CD4-positive, alpha-beta T cell treated with Interleukin-1 beta for 1 hour (primary cell): ENCODE measurements at places on chromosomes 2 and 18.

DNA sequence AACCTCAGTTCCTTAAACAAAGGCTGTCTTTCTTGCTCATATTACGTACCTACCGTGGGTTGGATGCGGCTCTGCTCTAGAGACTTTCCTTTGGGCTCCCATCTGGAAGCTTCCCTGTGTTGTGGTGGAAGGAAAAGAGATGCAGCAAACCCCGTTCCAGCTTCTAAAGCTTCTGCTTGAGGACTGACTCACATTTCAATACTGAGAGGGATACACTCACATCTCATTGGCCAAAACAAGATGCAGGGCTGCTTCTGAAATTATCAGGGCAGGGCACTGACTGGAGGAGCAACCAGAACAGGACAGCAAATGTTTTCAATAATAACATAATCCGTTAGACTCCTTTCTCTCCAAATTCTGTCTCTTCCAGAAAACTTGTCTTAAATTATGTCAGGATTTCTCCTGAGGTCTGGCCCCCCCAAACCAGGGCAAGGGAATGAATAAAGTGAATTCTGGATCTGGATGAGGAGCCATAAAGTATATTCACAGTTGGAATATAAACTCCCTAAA, 4.5 kb upstream of the MYO5B start:
- DNase-seq: no peak

DNA sequence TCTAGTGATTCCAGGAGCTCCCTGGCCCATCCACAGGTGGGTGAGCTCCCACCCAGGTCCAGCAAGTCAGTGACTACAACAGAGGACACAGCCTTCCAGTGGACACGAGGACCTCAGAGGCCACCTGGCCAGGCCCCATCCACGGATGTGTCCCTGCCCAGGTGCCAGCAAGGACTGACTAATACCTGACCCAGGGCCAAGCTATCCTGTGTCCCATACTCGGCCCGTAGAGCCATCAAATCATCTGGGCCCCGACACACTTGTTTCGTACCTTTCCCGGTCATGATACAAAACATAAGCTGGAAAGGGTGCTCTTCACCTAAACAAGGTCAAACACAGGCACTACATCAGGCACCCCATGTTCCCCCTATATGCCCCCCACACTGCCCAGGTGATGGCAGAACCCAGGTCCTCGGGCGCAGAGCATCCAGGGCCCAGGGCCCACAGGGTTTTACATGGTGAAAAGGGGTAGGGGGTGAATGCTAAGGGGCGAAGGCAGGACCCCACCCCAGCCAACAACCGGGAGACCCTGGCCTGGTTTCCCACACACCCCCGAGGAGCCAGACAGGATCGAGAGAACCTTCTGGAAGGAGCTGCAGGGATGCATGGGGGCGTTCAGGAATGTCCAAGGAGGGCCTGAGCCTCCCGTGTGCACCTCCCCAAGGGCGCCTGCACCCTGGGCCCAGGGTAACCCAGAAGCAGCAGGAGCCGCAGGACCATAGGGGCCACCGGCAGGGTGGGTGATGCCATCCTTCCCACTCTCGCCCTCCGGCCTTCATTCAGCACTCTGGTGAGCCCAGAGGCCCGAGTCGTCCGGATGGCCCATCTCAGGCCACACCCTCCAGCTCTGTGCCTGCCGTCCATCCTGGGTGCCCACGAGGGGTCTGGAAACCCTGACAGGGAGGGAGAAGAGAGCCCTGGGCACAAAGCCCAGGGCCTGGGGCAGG, 94.3 kb downstream of the HDAC4 start:
- no peak for DNase-seq

- DNase-seq: no peak
Observed at GRCh38 chr2:175804122-175804521, 197.9 kb downstream of the LNPK start.

DNA sequence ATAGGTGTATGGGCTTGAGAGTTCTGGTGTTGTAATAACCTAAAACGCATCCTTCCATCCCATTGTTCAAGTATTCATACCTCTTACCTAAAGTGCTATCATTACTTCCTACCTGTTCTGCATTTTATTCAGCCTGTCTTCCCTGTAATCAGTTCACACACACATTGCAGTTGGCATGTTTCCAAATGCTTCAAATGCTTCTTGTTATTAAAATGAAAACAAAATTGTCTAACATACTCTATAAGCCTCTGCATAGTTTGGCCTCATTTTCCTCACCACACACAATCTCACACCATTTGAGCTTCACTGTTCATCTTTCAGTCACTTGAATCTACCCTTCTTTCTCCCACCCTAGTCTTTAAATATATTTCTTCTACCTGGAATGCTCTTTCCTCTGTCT, 1178.2 kb upstream of the NRXN1 start:
- DNase-seq: no peak

DNA sequence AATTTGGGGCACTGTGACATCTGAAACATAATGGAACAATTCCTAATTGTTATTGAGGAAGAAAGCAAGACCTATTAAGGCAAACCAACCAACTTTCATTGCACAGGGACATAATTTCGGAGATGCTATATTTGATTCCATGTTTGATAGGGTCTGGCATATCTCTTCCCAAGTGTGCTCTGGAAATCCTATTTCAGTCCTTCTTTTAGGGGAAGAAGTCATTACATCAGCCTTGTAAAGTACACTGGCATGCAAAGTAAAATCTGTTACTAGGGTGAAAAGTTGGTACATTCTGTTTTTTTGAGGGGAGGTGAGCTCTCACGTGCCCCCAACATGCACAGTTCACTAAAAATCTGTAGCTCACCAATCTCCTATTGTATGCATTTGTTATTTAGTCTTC, 172.4 kb downstream of the SLC8A1 start:
- no peak for DNase-seq

- no peak for DNase-seq
Observed at GRCh38 chr2:222797261-222797660, 63.6 kb upstream of the ACSL3 start.

- DNase-seq: no peak
Observed at GRCh38 chr2:158926478-158926948, 41.9 kb upstream of the TANC1 start.

DNA sequence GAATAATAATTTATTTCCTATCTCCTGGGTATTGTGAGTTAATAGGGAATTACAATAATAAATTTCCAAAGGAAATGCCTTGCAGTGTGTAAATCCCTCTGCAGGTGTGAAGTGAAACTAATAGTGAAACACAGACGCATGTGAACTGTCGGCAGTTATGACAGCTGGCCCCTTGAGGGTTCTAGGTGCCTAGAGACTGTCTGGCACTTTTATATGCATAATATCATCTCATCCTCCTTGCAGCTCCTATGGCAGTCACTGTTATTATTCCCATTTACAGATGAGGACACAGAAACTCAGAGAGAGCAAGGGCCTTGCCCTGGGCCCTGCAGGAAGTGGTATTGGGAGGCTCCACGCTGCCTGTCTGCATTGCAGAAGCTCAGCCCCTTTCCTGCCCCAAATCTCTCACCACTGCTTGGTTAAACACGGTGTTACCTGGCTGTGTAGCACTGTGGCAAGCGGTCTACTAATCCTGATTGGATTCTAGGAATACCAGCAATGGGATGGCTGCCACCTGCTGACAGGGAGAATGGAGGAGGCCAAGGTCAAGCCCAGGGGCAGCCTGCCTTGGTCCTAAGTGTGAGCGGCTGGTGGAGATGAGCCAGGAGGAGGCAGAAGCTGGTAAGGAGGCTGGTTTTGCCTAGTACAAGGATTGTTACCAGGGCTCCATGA, 32.8 kb upstream of the ACKR3 start:
- DNase-seq: peak; percentile 53

GRCh38 chr2:55239656-55240222, 7.3 kb downstream of the RPS27A start:
- no peak for DNase-seq

- DNase-seq: no peak
Observed at GRCh38 chr18:51157215-51157614, 40.3 kb downstream of the MEX3C start.

DNA sequence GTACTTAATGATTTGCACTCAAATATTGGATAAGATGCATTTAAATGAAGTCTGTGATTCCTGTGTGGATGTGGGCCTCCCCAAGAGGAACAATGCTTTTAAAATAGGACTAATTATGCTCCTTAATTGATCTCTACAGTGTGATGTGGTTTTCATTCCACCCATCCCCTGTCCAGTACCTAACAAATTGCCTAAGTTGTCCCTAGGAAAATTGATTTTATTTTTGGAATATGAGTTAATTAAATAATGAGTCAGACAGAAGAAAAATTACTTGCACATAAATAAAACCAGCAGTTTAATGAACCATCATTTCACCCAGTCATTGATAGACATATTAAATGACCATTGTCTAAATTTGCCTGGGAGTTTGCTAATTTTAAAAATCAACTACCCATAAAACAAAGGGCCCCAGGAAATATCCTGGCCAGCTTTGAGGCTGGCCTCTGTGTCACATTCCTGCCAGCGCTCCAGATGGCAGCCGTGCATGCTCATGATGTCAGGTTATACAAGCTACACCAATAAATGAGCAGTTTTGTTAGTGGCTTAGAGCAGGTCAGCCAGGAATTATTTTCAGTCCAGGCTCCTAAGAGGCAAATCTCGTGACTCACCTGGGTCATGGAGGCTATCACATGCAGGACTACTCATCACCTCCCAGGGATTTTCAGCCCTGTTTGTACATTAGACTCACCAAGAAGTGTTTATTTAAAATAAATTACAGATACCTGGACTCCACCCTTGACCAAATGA, 31.9 kb downstream of the ABHD3 start:
- no peak for DNase-seq

DNA sequence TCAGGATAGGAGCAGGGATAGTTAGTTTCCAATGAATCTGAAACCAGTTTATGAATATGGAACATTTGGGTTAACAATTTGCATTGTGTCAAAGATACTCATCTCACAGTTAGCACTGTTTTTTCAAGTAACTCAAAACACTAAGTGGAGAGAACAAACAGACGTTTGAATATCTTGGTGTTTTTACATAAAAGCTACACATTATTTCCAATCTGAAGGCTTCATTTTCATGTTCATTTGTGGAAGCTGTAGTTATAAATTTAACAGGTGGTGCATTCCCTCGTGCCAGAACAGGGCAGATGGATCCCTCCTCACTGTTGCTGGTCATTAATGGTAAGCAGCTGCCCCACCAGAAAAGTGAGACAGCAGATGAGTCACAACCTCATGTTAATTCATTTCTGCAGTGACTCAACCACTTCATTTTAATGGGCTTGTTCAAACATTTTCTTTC, 286.9 kb downstream of the TMX3 start:
- no peak for DNase-seq

- no peak for DNase-seq
Observed at GRCh38 chr18:38557006-38557405, 991.4 kb upstream of the CELF4 start.

DNA sequence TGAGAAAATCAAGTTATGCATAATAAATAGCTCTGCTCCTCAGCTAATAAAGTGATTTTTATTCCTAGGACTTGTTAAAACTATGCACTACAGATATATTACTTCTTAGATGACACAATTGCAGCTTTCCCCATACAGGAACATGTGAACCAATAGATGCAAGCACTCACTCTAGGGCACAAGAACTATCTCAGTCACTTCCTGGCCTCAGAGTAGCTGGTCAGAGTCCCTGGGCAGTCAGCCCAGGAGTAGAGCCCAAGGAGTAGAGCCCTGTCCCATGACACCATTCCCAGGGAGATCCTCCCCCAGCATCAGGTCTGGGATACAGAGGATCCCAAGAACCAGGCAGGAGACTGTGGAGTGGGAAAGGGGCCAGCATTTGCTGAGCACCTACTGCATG, 2.7 kb downstream of the TNS1 start:
- DNase-seq: no peak

GRCh38 chr18:6951336-6952090, 166.1 kb downstream of the LAMA1 start:
- DNase-seq: no peak

GRCh38 chr2:168593713-168594112, 137.6 kb downstream of the CERS6 start:
- no peak for DNase-seq

DNA sequence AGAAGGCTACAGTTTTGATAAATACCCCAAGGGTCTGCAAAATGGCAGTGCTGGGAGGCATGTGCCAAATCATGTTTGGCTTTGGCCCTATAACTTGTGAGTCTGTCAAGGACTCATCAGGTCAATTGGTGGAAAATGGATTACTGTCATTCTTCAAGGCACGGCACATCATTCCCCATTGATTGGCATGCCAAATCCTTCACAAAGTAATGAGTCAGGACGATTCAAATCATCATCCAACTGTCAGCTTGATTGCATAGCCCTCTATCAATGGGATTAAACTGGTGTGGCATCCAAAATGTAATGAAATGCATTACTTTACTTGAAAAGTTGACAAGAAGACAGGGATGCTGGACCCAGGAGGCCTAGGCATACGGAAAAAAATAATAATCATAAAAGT, 441.6 kb upstream of the PIK3C3 start:
- DNase-seq: no peak

- DNase-seq: peak; percentile 6
Observed at GRCh38 chr2:58569475-58570185, 328.5 kb upstream of the FANCL start.

GRCh38 chr2:202307690-202308089, 42.1 kb downstream of the NOP58 start:
- DNase-seq: no peak

- DNase-seq: no peak
Observed at GRCh38 chr2:232231554-232231953, 147.0 kb upstream of the ALPP start.

GRCh38 chr2:7987992-7988391, 693.9 kb upstream of the ID2 start:
- no peak for DNase-seq

DNA sequence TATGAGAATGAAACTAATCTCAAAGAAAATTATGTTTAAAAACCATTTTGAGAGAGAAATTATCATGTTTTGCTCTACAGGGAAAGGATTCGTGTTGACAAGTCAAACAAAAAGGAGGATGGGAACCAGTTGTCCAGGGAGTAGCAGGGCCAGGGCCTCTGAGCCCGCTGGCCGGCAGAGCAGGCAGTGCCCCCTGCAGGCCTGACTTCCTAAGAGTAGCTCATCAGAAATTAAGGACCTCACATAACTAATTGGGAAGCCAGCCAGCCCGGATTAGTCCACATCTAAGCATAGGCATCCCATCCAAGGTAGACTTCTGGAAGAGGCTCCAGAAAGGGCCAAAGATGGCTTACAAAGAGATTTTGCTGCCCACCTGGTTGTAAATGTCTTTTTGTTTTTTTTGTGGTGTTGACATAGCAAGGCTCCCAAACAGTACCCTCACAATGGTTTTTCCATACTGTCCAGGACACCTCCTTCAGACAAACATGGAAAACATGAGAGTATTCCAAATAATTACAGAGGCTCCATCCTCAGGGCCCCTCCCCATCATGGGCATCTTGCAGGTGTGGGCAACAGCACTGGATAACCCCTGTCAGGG, 241.2 kb upstream of the TANK start:
- DNase-seq: peak; percentile 34

GRCh38 chr2:224173933-224174332, 134.8 kb upstream of the SERPINE2 start:
- DNase-seq: no peak
